Stimulated activated CD4-positive, alpha-beta T cell treated with anti-CD3 and anti-CD28 coated beads, Interleukin-2, amount 100 ng/mL, for 24 hours (primary cell): ENCODE measurements at places on chromosomes 5 and 9.

DNA sequence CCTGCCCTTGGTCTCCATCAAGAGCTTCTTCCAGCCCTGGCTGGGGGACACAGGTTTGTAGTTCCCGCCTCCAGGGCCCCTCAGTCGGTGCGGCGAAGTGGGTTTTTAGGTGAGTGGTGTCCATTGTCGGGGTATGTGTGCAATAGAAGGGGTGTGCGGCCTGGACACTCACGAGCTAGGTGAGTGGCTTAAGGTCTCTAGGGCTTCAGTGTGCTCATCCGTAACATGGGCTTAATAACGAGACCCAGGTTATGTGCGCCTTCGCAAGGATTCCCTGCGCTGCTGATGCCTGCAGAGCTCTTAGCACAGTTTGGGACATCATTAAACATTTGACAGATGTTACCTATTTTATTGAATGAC, 656 bp downstream of the CEP78 start:
- no peak for DNase-seq

- no peak for DNase-seq
Measured at GRCh38 chr9:121399126-121399882, 29.3 kb upstream of the STOM start.

- no peak for DNase-seq
Measured at GRCh38 chr5:589588-589987, 22.6 kb upstream of the CEP72 start.

DNA sequence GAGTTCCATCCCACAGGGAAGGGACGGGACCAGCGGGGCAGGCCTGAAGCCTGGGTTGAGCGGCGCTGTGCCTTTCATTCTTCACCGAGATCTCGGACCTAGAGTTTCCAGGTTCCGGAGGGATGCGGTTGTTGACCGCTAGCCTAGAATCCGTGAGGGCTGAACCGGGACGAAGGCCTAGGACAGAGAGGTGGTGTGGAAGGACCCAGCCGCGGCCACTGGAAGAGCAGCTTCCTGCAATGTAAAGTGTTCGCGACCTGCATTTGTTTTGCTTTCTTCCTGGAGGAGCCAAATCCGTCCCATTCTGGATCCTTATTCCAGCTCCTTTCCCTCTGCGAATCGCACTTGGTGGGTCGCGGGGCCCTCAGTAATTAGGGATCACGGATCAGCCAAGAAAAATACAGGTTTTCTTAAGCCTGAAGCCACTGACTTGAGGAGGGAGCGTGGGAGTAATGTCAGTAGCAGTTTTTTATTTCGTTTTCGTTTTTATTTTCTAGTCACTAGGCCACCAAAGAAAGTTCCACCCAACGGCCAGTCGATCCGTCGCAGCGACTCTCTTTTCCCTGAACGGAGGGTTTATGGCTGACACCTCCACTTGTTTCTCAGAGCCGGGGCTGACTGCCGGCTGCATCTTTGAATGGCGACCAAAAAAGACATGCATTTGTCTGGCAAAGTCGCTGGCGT, 48.6 kb downstream of the ANXA2R start:
- DNase-seq = no peak

- no peak for DNase-seq
Measured at GRCh38 chr5:99061299-99061698, 132.5 kb upstream of the CHD1 start.

- no peak for DNase-seq
Measured at GRCh38 chr5:14227513-14227912, 84.4 kb downstream of the TRIO start.

GRCh38 chr9:123228967-123229366, 39.4 kb downstream of the STRBP start:
- DNase-seq = no peak

- DNase-seq = no peak
Measured at GRCh38 chr5:89036166-89036565, 153.2 kb upstream of the MEF2C start.

GRCh38 chr9:19600538-19600937, 188.3 kb downstream of the SLC24A2 start:
- no peak for DNase-seq
